ENCODE measurements at places on chromosomes 5 and 9. TPM values are rescaled to one million over a fixed set of nuclear protein-coding genes. Genes with fewer than 3 reads are reported as not detected.
A peak's percentile ranks its signal among the peaks of the same experiment; 100 is the strongest.

GOLM1 gene
- 121 TPM for total RNA-seq

PCDHGA7 gene
- total RNA-seq, result 0.62 TPM

ZNF883 gene
- total RNA-seq, result 1.9 TPM

SGCD gene
- 2.9 TPM for total RNA-seq

PCDHA1 gene
- total RNA-seq, result not detected

NPR3 gene
- 0.50 TPM for total RNA-seq

CCNI2 gene
- total RNA-seq, result 0.24 TPM

PCDHA9 gene
- total RNA-seq, result 1.1 TPM

PKD2L2 gene
- not detected for total RNA-seq

SYNPO gene
- 40.2 TPM for total RNA-seq

MUSK gene
- not detected for total RNA-seq

ISCA1 gene
- total RNA-seq, result 30.6 TPM

DPYSL3 gene
- 198 TPM for total RNA-seq

KIF4B gene
- total RNA-seq, result not detected

SOHLH1 gene
- total RNA-seq, result not detected

GRCh38 chr5:127335381-127335780, 44.8 kb downstream of the MEGF10 start:
- no peak for DNase-seq

DNA sequence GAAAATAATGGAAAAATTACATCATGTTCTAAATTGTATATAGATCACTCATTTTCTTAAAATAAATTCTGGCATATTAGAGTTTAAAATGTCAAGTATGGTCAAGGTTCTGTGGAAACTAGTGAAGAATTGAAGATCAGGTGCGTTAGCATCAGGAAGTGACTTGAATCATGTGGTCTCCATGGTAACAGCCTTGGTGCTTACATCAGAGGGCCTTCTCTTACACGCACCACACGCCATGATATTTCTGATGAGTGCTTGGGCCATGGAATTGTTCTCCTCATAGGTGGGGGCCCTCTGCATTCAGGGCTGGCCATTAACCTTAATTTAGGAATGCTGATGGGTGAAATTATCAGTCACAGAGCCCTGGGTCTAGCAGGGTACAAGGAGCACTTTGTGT, 288.1 kb upstream of the EFNA5 start:
- DNase-seq, result no peak

- no peak for DNase-seq
Measured at GRCh38 chr9:125803526-125803925, 56.4 kb downstream of the PBX3 start.

DNA sequence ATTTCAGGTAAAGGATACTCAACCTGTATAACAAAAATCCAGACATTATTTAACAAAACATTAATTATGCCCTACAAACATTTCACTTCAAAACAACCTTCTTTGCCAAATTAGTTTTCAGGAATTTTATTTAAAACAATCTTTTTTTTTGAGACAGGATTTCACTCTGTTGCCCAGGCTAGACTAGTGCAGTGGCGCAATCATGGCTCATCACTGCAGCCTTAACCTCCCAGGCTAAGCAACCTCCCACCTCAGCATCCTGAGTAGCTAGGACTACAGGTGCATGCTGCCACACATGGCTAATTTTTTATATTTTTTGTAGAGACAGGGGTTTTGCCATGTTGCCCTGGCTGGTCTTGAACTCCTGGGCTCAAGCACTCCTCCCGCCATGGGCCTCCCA, 3.9 kb downstream of the FNIP1 start:
- DNase-seq, result no peak

GRCh38 chr9:20044686-20045085, 255.8 kb upstream of the SLC24A2 start:
- peak; percentile 14 for DNase-seq

DNA sequence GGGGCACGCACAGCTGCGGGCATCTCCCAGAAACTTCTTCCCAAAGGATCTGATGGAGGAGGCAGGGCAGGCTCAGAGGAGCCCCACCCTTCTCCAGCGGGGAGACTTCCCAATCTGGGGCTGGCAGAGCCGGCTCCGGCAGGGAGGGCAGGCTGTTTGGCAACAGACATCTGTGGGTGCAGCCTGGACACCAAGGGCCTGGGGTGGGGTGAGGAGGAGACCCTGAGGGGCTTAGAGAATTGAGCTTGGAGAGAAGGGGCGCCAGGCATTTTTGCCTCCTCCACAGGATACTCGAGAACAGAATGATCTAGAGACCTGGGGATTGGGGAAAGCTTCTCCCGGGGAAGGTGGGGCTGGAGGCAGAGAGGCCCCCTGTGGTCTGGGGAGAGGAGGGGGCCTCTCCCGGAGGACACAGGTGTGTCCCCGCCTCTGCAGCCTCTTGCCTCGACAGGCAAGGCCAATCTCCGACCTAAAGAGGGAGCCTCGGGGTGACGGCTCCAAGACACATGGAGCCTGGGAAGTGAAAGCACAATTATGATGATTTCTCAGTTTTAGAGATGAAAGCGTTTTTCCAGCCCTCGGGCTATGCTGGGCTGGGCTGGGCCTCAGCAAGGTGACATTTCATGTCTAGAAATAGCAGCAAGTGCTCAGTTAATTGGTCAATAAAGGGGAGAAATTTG, 8.4 kb downstream of the LHX3 start:
- no peak for DNase-seq

DNA sequence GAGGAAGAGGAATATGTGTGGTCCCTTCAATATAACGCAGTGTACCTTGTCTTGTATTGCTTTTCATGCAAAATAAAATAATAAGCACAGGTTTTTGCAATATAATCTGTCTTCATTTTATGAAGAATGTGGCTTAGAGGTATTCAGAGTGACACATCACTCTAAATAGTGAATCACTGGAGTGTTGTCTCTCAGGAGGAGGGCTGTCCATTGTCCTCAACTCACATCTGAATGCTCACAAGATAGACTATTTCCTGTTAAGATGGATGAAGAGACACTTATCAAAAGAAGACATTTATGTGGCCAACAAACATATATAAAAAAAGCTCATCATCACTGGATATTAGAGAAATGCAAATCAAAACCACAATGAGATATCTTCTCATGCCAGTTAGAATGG, 1147.5 kb upstream of the C9orf72 start:
- no peak for DNase-seq

GRCh38 chr5:73966451-73966850, 340.5 kb downstream of the ARHGEF28 start:
- DNase-seq, result no peak

GRCh38 chr9:130997395-130997684, 11.6 kb upstream of the LAMC3 start:
- DNase-seq, result no peak

- DNase-seq, result no peak
Measured at GRCh38 chr5:142301540-142301939, 23.3 kb downstream of the SPRY4 start.

- peak; percentile 80 for DNase-seq
Measured at GRCh38 chr5:88262116-88262515, 6.5 kb downstream of the TMEM161B start.

- DNase-seq, result peak; percentile 63
Measured at GRCh38 chr9:81609782-81610739, 79.3 kb downstream of the TLE1 start.

- DNase-seq, result no peak
Measured at GRCh38 chr9:111630182-111630963, 761 bp upstream of the DNAJC25 start.

DNA sequence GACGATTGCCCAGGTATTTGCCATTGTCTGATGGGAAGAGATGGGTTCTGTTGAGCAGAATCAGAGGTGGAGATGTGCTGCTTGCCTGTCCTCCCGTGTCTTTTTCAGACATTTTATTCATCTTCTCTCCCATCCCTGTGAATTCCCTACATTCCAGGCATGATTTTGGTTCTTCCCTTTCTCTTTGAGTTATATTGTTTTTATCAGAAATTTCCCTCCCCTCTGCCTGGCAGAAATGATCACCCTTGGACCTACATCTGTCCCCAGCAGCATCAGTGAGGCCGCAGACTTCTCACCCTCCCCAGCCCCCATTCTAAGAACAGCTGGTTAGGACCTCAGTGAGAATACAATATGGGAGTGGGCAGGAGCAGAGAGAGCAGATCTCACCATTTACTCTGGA, 640.2 kb downstream of the CCDC171 start:
- no peak for DNase-seq

GRCh38 chr5:136639616-136640015, 274.3 kb upstream of the TRPC7 start:
- no peak for DNase-seq

- peak; percentile 18 for DNase-seq
Measured at GRCh38 chr5:168603746-168604145, 24.6 kb upstream of the PANK3 start.

- no peak for DNase-seq
Measured at GRCh38 chr5:160385496-160385895, 14.4 kb downstream of the FAM200C start.

DNA sequence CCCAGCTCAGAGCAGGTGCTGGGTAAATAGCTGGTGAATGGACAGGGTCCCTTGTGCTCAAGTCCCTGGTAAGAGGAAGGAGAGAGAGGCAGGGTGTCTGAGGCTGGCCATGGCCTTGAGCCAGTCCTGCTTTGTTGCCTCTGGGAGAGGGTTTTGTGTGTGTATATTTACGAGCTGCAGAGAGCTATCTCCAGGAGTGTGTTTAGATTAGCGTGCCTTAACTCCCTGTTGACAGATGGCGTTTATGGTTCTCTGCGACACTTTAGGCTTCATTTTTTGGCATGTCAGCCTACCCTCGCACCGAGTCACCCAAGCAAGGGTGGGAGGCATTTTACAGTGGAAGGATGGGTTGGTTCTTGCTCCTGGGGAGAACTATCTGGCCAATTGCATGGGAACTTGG, 22.2 kb downstream of the HMCN2 start:
- no peak for DNase-seq

DNA sequence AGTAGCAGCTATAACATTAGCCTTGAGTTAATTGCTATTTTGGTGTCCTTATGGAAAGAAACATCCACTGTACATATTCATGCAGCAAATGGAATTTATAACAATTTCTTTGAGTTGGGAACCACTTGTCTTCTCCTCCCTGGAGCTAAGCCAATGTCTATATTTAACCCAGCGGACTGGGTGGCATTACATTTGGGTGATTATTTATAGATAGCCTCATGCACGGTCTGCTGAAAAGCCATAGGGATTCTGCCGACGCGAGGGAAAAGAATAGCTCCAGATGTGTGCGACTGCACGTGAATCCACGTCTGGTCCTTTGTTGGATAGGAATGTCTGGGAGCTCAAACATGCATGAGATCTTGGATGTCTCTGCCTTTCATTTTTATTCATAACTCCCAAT, 157.5 kb upstream of the BRINP1 start:
- no peak for DNase-seq
